Iris pigment epithelial cell (primary cell): ENCODE measurements at places on chromosomes 1 and 21.

DNA sequence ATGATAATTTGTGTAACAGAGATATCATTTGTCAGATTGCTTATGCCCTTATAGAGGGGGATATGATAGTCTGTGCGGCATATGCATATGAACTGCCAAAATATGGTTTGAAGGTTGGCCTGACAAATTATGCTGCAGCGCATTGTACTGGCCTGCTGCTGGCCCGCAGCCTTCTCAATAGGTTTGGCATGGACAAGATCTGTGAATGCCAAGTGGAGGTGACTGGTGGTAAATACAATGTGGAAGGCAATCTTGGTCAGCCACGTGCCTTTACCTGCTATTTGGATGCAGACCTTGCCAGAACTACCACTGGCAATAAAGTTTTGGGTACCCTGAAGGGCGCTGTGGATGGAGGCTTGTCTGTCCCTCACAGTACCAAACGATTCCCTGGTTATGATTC is 82.4 kb downstream of the ZMYM4 start:
- no peak for DNase-seq

DNA sequence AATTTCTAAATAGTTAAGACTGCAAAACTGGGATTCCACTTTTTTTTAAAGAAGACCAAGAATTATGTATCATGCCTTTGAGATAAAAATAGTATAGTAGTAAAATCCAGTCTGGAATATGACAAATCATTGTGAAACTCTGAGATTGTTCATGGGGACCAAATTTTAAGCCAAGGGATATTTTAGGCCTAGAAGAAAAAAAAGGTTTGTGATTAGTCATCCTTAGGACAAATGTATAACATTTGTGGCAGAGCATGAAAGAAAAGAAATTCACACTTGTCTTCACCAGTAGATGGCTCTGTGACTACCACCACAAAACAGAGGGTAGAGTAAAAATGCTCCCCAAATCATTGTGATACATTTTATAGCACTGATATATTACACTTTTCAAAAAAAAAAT is 226.1 kb downstream of the KCTD3 start:
- DNase-seq: peak; percentile 54

DNA sequence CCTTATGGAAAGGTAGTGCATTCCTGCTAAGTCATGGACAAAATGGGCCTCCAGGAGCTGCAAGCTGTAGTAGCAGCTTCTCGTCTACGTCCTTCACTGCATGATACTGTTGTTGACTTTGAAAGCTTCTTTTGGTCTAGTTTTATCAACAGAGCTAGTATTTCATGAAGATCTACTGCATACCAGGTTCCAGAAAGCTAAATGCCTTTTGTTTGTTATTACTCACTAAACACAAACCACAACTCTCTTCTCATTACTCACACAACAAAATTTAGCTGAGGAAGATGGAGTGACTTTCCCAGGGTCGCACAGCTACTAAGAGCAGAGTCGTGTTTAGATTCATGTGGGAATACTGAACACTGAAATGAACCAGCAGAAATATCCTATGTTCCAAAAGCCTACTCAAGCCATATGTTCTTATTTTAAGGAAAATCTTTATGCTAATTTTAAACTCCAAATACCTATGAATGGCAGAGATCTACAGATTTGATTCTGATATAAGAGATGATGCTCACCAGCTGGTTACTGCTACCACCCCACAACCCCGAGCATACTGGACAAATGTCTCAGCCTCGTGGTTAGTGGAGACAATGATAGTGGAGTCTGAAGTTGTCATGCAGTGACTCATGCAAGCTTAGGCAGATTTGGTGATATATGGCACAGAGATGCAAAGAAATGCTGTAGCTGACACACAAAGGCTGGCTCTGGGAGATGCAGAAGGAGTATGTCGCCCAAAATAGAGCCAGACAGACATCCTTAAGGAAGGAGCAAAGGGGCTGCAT is 20.6 kb downstream of the PGBD2 start:
- DNase-seq: peak; percentile 65

DNA sequence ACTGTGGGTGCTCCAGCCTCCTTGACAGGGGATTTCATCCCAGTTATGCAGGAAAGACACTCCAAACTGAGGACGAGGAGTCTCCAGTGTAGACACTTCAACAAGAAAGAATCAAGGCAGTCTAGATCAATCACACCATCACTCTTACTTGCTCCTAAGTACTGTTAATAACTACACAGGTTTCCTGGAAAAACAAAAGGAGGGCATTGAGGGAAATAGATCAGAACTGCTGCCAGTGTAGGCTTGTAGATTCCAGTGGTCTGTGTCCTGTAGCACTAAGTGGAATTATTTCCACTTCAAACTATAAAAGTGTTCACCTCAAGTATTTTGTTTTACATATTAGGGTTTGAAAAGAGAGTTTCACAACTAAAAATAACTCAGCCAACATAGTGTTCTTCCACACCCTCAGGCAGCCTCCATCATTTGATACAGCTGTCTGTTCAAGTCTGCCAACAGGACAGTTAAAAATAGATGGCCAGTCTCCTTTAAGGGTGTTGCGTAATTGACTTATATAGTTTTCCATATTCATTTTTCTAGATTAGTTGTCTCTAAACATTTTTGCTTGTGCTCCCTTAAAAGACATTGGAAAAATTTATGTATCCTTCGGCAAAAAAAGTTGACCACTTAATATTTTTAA is 32.0 kb upstream of the AGL start:
- DNase-seq: peak; percentile 47

DNA sequence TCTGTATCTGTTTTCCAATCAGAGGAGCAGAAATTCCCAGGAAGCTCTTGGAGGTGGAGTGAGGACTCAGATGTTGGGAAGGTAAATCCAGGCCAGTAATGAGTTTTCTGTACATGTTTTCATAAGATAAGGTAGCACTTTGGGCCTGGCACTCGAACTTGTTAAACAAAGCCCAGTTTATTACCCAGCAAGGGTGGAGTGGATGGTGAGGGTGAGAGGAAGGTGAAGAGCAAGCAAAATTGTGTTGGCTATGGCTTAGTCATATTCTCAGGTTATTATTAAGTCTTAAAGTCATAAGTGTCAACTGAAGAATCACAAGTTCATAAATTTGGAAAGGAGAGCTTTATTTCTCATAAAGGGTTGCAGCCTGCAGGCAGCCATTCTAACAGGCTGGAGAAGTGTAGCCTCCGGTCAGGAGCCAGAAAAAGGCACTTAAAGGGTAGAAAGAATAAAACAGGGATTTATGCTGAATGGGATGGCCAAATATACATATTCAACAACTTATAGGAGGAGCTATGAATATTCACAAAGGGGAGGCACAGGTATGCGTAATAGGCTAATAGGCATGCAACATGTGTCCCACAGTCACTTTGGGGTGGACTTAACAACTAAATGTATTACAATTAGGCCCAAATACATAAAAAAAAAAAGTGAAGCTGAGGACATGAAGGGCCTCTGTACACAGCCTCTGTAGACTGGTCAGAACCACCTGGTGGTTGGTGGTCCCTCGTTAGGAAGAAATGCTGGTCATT is 523.9 kb downstream of the LMO4 start:
- DNase-seq: no peak

DNA sequence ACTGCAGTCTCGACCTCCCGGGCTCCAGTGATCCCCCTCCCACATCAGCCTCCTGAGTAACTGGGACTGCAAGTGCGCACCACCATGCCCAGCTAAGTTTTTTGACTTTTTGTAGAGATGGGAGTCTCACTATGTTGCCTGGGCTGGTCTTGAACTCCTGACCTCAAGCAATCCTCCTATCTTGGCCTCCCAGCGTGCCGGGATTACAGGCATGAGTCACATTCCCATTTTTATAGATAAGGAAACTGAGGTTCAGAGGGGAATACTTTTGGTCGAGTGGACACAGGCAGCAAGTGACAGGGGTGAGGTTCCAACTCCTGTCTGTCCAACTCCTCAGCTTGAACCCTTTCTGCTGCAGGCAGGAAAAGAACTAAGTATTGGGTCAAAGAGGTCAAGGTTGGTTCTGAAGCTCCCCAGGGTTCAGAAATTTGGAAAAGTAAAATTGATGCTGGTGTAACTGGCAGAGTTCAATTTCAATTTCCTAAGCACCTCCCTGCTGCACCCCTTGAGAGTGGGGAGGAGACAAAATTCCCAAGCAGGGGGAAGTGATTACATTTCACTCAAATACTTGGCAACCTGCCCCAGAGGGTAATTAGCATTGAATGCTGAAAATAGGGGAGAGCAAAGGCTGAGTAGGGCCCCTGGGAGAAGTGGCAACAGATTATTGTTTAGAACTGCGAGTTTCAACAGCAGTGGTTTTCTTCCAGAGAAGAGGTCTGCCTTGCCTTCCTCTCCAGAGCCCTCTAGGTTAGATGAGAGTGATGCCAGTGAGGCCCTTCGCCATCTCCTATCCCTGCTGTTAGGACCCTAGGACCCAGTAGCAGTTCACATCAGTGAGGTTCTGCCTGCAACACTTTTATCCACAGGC is 17.5 kb upstream of the ALPL start:
- no peak for DNase-seq

- no peak for DNase-seq
Measured at GRCh38 chr1:198903203-198903602, 264.4 kb downstream of the PTPRC start.

DNA sequence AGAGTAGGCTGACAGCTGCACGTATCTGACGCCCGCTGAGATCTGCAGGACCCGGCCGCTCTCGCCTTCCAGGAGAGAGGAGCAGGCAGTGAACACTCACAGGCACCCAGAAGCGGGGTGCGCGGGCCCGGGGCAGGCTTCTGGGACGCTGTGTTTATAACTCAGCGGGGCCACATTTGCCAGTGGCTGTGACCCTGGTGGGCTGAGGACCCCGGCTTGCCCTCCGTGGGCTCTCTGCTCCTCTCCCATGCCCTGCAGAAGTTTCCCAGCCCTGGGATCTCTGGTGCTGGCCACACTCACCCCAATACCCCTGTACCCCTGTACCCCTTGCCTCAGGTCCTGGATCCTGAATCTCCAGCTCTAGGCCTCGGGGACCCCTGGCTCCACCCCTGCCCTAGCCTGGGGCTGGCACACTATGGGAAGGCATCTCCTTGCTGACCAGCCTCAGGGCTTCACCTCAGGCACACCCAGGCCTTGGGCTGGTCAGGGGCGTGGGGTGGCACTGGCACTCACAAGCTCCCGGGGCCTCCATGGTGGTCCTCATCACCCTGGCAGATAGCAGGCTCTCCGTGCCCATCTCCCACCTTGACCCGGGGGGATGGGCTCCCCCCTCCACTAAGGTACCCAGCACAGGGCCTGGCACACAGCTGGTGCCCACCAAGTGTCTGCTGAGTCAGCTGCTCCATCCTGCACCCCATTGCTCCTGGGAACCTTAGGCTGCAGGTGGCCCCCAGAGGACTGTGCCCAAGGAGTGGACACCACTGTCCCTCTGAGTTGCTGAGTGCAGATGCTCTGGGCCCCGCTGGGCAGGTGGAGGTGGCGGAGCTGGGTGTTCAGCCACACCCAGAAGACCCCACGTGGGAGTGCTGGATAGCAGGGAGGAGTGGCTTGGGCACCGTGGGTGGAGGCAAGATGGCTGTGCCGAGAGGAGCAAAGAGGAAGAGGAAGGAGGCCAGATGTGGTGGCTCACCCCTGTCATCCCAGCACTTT is 32.4 kb downstream of the MORN1 start:
- no peak for DNase-seq

- DNase-seq: peak; percentile 70
Measured at GRCh38 chr1:24283326-24284155, 35.6 kb upstream of the GRHL3 start.

DNA sequence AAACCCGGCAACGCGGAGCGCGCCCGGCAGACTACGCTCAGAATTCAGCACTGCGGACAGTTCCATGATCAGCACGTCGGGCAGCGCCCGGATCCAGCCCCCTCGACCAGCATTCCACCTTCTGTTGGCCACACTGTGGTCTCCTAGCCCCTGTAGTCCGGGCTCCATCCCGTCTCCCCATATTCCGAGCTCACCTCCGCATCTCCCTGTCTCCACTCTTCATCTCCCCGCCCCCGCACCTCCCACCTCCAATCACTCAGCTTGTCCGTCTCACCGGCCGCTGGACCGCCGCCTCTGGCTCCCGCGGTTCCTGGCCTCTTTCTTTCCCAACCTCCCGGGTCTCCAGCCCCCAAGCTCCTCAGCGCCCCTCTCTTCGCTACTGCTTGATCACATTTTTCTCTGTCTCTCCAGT is 500 bp downstream of the EPHA10 start:
- DNase-seq: peak; percentile 39

DNA sequence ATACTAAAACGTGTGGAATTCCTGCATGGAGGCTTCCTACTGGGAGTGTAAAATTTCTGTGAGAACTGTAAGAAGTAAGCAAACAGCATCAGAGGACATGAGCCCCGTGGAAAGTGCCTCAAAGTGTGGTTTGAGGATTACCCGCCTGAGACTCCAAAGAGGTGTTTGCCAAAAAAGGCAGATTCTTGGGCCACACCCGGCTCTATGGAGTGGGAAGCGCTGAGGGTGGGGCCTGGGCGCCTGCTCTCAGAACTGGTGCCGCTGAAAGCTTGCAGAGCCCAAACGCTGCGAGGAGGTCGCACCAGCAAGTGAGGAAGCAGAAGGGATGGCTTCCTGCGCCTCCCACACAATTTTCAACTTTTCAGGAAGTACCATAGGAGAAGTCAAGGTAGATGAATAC is 43.0 kb upstream of the PSEN2 start:
- no peak for DNase-seq

- DNase-seq: no peak
Measured at GRCh38 chr1:164137273-164137925, 421.6 kb upstream of the PBX1 start.

DNA sequence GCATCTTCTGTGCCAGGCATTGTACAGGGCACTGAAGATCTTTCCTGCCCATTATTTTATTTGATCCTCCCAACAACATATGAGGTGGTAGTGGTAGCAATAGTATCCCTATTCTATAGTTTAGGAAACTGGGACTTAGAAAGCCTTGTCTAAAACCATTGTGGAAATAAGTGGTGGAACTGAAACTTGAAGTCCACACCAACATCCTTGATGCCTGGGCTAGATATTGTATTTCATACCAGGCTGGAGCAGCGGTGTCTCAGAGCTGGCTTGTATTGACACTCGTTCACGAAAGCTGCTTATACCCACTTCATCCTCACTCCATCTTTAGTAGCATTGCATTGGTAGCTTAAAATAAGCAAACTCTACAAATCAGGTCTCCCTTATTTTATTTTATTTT is 9.7 kb upstream of the CTSS start:
- no peak for DNase-seq

DNA sequence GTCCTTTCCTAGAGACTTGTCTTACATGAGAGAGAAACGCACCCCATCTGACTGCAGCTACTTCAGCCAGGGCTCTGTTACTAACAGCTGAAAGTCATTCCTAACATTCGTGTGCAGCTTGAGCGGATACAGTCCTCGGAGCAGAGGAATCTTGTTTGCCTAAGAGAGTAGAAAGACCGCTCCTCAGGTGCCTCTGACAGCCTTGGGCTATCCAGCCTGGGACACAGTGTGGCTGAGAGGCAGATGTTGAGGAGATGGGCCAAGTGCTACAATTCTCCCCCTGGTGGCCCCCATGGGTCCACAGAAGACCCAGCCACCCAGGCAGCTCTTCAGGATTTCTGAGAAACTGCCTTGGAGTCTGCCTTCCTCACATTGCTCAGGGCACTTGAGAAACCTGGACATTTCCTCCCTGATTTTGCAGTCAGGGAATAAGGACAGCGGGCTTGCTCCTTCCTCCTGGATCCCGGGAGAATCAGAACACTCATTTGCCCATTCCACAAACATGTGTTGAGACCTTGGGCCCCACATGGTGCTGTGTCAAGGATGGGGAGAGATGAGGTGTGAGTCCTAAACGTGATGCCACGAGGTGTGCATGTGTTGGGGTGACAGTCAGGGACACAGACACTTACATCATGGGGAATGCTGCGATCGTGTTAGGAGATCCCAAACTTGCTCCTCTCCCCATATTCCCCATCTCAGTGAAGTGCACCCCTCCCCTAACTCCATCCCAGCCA is 13.1 kb downstream of the TRIM62 start:
- no peak for DNase-seq

GRCh38 chr1:55021942-55022546 is 17.3 kb upstream of the PCSK9 start:
- DNase-seq: peak; percentile 86
